Activated T-helper 1 cell treated with Interleukin-2 at 50 U/mL for 16 hours (primary cell): ENCODE measurements at places on chromosomes 2 and 18.

- DNase-seq = no peak
Measured at GRCh38 chr2:150232321-150232720, 255.1 kb downstream of the RND3 start.

GRCh38 chr2:129779783-129780182 is 199.7 kb upstream of the RAB6C start:
- no peak for DNase-seq

GRCh38 chr2:73176205-73176880 is 26.0 kb upstream of the NOTO start:
- no peak for DNase-seq

DNA sequence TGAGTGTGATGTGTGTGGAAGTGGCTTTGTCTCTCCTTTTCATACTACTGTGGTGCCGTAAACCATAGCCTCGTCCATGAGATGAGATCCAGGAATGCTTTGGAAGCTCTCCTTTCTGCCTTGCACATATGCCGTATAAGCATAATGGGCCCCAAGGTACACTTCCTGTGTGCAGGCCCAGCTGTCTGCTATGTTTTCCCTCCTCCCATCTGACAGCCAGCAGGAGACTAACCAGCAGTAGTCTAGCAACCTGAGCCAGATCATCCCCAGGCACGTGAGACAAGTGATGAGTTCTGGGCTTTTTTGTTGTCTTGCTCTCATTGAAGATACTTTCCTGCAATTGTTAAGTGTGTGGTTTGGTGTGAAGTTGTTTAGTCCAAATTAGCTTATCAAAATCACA is 555.5 kb upstream of the LRRTM4 start:
- no peak for DNase-seq

DNA sequence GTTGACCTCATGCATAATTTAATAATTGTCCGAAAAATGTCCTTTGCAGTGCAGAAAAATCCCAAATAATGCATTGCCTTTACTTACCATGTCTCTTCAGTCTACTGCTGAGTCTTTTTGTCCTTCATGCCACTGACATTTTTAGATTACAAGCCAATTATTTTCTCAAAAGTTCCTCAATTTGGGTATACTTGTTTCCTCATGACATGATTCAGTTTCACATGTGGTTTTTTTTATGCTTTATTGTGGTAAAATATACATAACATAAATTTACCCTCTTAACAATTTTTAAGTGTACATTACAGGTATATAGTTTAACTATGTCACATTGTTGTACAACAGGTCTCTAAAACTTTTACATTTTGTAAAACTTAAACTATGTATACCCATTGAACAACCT is 81.0 kb downstream of the EPC2 start:
- DNase-seq = no peak

- DNase-seq = no peak
Measured at GRCh38 chr2:152506843-152507242, 171.9 kb downstream of the FMNL2 start.

DNA sequence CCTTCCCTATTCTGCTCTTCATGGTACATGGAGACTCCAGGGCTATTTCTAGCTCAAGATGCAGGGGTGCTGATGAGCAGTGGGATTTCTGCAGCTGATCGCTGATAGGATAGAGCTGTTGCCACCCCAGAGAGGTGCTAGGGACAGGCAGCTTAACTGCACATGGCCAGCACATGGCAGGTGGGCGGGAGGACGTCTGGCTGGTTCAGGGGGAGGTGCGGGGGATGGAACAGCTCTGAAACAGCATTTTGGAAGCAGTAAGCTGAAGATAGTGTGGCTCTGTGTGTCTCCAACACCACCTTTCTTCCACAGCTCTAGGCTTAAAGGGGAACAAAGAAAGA is 151.9 kb upstream of the PELI1 start:
- no peak for DNase-seq

- no peak for DNase-seq
Measured at GRCh38 chr2:71586471-71586870, 133.1 kb downstream of the DYSF start.

DNA sequence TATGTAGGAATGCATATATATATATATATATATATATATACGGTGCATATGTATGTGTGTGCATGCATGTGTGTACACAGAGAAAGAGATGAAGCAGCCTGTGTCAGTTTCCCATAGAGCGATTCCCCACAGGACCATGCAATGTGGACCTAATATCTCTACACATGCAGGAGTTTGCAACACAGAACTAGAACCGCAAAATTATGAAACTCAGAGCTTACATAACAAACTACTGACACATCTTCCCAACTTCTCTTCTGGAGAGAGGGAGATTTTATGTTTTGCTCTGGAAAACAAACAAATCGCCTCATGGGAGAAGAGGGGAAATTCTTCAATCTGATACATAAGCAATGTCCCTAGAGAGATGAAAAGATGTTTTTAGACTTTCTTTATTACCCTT is 377.2 kb downstream of the LRATD1 start:
- no peak for DNase-seq

GRCh38 chr2:137873536-137874244 is 90.6 kb upstream of the HNMT start:
- DNase-seq = no peak
